ENCODE measurements at places on chromosomes 1 and 21.

DNA sequence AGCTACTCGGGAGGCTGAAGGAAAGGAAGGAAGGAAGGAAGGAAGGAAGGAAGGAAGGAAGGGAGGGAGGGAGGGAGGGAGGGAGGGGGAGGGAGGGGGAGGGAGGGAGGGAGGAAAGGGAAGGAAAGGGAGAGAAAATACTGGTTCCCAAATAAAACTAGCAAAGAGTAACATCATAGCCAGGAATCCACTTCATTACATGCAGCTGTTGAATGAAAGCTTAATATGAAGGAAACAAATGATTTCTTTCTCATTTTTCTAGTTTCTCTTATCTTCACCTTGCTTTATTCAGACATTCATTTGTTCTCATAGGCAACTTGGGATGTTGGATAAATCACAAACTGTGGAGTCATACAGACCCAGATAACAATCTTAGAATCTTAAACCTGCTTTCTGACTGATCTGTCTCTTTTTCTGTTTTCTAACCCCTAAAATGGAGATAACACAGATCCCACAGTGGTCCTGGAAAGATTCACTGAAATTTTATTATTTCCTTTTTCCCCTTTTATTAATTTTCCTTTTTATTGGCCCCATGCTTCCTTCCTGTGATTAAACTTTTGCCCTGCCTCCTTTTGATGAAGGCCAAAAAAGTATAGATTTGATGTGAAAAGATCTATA is 52.5 kb upstream of the USH2A start:
- no peak for DNase-seq

- peak; percentile 76 for DNase-seq
These were observed 94.3 kb downstream of the PSMG1 start for GRCh38 chr21:39088831-39089380.

DNA sequence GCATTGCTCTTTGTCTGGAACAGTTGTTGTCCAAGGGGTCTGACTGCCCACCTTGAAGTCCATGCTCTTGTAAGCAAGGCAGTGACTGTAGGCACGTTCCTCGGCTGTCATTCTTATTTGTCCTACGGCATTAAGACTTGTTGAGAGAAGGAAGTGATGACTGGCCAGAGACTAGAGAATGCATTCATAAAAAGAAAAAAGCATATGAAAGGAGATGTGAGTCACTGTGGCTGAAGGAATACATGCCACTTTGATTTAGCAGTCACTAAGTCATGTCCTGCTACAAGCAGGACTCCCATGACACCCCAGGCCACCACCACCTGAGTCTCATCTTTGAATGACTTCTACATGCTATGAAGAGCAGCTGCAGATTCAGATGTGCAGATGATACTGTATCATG is 50.5 kb downstream of the CNN3 start:
- DNase-seq, result peak; percentile 55

- no peak for DNase-seq
These were observed 42.0 kb downstream of the ELK4 start for GRCh38 chr1:205589618-205590456.

DNA sequence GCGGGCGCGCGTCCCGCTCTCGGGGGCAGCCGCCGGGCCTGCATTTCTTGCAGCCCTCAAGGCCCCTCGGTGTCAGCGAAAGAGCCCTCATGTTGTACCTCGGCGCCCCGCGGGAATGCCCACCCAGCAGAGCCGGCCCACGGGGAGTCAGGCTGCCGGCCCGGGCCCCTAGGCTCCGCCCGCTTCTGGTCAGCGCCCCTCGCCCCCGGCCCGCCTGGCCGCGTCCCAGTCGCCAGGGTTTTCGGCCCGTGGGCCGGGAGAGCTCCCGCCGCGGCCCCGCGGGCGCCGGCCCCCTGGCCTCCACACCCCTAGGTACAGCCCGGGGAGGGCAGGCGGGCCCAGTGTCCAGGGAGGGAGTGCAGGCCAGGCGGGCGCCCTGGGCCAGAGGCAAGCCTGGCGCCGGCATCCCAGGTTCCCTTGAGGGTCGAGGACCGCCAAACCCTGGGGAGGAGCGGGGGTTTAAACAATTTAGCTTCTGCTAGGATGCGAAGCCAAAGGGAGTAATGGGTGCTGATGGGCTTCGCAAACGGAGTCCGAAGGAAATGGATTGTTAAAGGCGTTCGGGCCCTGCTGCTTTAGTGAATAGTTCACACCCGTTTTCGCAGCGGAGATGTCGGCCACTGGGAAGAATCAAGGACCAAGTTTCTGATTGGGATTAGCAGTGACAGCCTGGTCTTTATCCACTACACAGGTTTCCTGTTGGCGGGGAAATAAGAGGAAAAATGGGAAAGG is 486 bp upstream of the KCNA3 start:
- no peak for DNase-seq

DNA sequence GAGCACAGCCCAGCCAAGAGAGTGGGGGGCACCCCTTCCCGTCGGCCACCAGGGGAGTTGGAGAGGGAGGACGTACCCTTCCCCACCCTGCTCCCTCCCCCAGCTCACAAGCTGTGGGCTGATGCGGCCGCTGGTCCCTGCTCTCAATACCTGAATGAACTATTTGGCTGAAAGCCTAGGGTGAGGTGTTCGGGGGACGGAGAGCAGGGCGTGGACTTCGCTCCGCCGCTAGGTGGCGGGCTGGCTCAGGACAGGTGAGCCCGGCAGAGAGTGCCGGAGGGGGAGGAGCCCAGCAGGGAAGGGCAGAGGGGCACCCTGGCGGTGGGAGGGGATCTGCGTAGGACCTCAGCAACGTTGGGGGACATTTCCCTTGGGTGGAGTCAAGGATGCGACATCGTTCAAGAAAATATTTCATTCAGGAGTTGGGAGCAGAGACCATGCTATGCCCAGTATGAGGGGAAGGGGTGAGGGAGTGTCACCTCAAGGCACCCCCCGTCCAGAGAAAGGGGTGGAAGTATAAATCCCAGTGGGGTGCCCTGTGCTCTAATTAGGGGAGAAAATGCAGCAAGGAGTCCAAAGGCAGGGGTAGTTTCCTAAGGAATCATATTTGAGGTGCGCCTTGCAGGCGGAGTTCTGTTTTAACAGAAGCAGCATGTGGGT is 12.0 kb upstream of the RHBG start:
- peak; percentile 17 for DNase-seq

- no peak for DNase-seq
These were observed 39.5 kb downstream of the IRF2BP2 start for GRCh38 chr1:234570329-234571120.

DNA sequence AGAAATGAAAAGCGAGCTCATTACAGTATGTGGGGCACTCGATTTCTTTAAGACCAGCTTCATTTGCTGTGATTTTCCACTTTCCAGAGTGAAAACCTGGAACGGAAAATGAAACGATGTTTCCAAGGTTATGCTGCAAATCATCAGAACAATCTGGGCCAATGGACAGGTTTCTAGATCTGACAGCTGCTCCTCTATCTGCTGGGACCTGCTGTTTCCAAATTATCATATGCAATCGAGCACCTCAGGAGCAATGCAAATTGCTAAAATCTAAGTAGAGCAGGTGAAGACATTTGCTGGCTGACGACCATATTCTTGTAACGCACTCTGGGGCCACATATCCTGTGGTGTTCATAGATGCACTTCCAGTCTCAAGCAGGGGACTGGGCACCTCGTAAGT is 39.7 kb upstream of the TIAM1 start:
- no peak for DNase-seq

DNA sequence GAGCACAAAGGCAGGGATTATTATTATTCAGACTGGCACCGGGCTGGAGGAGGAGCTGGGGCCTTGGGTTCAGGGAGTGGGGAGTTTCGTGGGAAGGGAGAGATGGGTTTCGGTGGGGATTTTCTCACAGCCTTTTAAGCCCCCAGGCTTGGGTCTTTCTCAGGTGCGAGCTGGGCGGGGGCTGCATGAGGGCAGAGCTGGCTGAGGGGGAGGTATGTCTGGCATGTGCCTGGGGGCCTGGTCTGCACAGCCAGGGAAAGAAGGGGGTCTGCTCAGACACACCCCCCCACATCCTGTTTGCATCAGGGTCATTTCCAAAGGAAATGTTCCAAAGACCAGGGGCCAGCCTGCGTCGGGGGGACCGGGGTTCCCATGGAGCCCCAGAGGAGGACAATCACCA is 21.6 kb downstream of the GRHL3 start:
- DNase-seq, result no peak

DNA sequence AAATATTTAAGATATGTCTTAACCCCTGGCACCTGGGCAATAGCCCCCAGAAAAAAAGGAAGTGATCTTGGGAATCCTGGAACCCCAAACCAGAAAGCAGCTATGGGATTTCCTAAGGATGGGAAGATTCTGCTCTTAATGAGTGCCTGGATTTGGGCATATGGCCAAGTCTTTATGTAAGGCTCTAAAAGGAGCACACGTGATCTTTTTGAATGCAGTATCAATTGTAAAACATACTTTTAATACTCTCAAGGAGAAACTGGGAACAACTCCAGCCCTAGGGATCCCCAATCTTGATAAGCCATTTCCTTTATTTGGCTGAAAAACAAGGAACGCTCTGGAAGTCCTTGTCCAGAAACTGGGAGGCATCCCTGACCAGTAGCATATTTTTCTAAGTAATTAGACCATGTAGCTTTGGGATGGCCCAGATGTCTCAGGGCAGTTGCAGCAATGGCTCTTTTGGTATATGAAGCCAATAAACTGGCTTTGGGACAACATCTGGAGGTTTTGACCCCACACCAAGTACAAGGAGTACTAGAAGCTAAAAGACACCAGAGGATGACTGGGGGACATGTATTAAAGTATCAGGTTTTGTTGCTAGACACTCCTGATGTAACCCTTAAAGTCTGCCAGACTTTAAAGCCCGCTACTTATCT is 80.9 kb upstream of the KIAA0040 start:
- DNase-seq, result no peak

GRCh38 chr1:204180133-204180532 is 14.0 kb upstream of the REN start:
- no peak for DNase-seq

DNA sequence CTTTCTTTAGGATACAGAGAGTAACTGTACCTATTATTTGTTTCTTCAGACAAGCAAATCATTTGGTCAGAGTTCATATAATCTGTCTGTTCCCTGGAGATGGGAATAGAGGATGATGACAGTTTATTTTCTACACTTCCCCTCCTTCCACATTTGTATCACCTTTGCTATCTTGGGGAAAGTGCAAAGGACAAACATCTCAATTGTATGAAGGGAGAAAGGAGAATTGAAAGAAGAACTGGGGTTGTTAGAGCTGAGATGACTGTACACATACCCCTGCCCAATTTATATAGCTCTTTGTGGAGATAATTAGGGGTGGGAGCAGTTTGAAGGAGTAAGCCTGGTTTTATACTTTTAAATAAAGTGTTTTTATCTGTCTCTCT is 14.0 kb downstream of the POLR3GL start:
- DNase-seq, result no peak

GRCh38 chr1:216528816-216529215 is 105.6 kb upstream of the USH2A start:
- no peak for DNase-seq

DNA sequence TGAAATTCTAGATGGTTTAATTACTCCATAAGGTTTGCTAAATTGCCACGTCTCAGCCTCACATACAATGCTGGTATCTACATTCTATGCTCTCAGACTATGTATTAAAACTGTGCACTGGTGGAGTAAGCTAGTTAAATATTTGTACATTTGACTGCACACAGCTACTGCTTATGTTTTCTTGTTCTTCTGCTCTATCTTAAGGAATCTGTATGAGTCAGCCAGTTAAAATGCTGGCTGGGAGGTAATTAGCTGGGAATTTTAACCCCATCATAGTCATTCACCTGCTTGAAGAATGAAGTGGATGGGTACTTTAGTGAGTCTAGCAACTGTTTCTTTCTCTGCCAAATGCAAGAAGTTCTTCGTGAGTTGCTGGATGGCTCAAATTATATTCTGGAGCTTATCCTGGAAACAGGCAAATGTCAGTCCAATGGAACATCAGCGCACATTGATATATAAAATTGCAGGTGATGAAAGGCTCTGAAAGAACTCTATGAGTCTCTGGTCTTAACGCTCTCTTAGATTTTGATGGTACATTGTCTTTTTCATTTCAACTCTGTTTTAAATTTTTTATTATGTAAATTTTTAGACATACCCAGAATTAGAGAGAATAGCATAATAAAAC is 83.4 kb downstream of the BACH1 start:
- peak; percentile 73 for DNase-seq

DNA sequence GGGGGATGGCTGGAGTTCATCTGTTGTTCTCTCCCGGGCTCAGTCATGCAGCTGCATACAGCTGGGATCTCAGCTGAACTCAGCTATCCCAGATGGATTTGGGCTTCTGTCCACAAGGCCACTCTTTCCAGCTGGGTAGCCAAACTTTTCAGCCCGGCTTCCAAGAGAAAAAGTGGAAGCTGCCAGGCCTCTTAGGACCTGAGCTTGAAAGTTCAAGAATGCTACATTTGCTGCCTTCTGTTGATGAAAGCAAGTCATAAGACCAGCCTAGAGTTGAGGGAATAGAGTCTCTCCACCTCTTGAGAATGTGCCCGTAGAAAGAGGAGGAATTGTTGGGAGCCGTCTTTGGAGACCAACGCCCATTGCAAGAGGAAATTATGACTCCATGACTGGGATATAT is 95.3 kb downstream of the C1orf21 start:
- no peak for DNase-seq

GRCh38 chr1:56416495-56416894 is 162.9 kb downstream of the PLPP3 start:
- no peak for DNase-seq

GRCh38 chr21:16211339-16212303 is 481.8 kb downstream of the USP25 start:
- no peak for DNase-seq

- DNase-seq, result no peak
These were observed 38.9 kb upstream of the ERO1B start for GRCh38 chr1:236320671-236321070.

DNA sequence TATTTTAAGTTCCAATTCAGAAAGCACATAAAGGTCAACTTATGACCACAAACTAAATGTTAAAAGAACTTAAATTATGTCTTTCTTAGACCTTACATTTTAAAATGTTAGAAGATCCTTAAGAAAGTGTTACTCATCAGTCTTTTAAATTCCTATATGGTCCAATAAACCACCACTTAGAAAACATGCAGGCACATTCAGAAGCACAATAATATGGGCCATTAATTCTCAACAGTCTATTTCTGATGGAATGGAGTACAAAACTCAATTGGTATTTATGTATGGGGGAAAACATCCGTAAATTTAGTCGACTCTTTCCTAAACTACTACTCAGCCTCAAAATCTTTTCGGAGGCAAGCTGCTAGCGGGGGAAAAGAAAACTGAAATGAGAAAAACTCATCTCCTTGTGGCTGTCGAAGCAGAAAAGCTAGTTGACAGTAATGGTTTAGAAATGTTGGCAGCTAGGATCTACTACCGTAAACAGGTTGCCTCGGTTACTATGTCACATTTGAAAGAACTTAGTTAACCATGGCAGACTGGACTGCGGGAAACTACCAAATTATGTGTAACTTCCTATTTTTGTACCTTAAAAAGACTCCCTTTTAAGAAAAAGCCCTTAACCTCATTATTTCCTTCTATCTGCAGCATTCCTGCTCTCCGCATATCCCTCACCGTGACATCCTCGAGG is 1.0 kb downstream of the TRMT1L start:
- DNase-seq, result peak; percentile 16

- DNase-seq, result no peak
These were observed 1.5 kb upstream of the PARP1 start for GRCh38 chr1:226409392-226409791.

- DNase-seq, result no peak
These were observed 25.1 kb downstream of the IGFN1 start for GRCh38 chr1:201215531-201216357.

All from fibroblast of skin of scalp (primary cell).